NCI-H1105 treated with DMSO at 0.1 percent for 48 hours (cell line): ENCODE measurements at places on chromosomes 12 and 14.

GRCh38 chr12:113007166-113007565 lies 28.8 kb downstream of the OAS2 start:
- DNase-seq = no peak

DNA sequence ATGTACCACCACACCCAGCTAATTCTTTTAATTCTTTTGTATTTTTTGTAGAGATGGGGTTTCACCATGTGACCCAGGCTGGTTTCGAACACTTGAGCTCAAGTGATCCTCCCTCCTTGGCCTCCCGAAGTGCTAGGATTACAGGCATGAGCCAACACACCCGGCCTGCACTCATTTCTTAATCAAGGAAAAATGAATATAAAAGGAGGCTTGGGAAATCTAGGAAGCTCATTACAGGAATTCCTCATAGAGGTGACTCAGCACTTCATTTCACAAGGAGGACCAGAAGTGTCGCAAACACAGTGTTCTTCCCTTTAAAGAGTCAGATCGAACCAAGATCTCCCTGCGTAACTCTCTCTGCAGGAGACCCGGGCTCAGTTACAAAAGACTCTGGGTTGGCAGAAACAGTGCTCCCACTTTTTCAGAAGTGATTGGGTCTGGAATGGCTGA lies 30.3 kb downstream of the NFKBIA start:
- no peak for DNase-seq

GRCh38 chr12:98645572-98646067 lies 530 bp downstream of the APAF1 start:
- DNase-seq = no peak

- no peak for DNase-seq
These were observed 98.9 kb downstream of the GPHN start for GRCh38 chr14:66606826-66607225.

DNA sequence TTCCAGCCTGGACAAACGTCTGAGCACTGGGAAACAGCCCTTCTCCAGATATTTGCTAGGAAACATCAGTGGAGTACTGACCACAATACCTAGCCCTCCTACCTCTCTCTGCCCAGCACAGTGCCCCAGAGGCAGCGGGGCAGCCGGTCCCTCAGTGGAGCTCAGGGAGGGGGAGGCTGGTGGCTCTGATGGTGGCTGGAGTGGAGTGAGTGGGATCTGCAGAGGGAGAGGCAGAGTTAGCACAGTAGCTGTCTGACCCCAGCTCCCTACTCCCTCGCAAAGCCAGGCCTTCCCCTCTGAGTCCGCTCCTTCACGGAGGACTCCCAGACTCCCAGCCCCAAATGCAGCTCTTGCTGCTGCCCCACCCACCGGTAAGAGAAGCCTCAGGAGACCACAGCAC lies 30.0 kb downstream of the NCKAP5L start:
- no peak for DNase-seq

- DNase-seq = no peak
These were observed 154.8 kb downstream of the TMTC2 start for GRCh38 chr12:82841487-82841904.

DNA sequence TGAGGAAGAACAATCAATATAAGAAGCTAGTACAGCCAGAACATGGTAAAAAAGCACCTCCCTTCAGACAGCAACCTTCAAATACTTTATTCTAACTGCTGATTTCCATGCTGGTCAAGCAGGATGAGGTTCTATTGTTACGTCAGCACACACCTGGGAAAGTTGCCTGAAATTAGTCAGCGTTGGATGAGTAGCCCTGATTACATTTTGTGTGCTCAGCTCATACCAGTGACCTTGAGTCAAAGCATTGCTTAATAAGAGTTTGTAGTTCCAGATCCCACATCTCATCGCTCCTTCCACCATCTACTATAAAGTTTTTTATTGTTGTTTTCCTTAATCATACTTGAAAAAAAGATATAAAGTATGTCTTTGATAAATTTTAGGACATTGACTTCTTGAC lies 361.5 kb downstream of the EGLN3 start:
- no peak for DNase-seq

DNA sequence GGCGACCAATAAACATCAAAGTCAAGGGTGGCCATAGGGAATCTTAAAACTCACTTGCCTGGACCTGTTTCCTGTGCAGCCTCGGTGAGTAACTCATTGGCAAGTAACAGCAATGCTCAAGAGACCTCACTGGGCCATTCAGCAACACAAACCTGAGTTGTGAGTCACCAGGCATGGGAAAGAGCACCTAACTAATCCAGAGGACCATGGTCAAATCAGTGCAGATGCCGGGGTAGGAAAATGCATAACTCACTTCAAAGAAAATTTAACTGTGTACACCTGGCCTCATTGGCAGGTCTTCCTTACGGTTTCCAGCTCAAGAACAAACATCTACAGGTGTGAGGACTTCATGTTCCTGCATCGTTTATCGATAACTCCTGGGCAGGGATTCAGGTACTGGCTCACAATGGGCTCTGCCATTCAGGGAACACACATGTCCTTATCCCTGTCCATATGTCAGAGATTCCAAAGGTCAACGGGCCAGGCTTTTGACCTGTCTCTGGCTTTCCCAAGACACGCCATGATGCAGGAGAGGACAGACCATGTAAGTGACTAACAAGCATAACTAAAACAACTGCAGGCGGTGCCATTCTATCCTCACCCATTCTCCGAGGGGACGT lies 211.8 kb downstream of the ANO2 start:
- DNase-seq = no peak

GRCh38 chr12:64672925-64673409 lies 62.7 kb downstream of the RASSF3 start:
- DNase-seq = peak; percentile 34

DNA sequence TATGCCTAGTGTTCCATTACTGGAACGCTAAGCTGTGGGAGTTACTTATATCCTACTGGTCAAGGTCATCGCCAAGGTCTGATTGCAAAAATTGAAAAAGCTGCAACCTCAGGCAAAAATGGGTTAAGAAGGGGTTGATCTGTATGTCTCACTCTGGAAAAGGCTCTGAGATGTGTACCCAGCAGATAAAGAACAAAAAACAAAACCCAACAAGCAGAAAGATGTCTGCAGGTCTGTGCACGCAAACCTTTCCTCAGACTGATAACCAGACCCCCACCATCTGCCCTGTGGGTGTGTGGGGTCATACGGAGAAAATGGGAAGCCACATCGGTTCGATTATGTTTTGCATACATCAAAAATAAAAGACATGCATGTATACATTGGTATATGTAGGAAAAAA lies 56.4 kb downstream of the TESC start:
- no peak for DNase-seq

GRCh38 chr12:50132505-50133135 lies 20.6 kb downstream of the COX14 start:
- no peak for DNase-seq

GRCh38 chr14:105132921-105133654 lies 35.5 kb downstream of the JAG2 start:
- no peak for DNase-seq

DNA sequence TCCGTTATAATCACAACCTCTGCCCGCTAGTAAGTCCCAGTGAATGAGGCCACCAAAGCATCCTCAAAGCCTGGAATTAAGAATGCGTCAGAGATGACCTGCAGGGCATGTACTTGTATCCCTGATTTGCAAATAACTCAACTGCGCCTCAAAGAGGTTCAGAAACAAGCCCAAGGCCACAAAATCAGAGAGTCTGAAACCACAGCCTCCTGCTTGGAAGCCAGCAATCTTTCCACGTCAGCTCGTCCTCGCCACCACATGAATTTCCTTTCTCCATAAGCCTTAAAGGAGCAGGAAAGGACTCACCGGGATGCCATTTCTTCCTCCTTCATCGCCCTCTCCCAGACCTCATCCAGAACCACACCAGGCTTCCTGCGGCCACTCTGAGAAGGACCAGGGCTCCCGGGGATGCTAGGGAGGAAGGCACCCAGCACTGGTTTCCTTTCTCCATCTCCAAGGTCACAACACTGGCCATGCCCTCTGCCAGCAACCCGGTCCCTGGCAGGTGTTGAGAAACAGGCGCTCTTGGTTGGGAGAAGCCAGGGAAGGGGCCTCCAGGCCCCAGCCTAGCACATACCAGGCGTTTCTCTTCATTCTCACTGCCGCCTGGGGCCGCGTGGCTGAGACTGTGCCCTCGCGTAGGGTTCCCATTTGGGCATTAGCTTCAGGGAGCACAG lies 191.2 kb upstream of the DIO3 start:
- no peak for DNase-seq

DNA sequence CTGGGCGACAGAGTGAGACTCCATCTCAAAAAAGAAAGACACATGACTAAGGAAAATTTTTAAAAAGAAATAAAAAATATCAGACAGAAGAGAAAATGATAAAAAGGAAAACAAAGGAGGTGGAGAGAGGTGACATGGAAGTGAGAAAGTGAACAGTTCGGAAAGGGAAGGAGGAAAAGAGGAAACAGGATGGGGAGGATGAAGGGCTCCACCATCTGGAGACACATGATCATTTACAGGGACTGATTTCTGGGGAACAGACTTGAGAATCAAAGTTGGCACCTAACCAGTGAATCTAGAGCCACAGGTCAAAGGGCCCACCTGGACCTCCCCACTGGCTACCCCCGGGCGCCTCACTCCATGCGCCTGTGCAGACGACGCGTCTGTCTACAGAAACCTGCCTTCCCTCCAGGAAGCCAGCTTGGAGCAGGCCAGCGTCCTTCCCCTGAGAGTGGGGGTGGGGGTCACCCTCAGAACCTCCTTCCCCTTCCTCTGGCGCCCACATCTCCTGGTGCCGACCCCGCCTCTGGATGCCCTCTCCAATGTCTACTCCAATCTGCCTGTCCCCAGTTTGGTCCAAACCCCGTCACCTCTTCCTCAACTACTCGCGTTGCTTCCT lies 60.5 kb downstream of the AMN start:
- no peak for DNase-seq

DNA sequence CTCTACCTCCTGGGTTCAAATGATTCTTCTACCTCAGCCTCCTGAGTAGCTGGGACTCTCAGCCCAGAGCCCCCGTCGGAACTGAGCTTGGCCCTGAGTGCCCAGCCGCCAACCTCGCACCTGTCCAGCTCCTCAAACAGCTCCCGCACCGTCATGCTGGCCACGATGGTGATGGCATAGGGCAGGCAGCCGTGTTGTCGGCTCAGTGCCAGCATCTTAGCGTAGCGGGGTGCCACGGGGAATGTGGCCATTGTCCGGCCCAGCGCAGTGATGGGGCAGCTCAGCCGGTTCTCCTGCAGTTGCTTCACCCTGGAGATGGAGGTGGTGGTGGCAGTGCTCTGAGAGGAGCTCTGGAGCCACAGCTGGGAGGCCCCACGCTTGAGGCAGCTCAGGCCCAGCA lies 32.4 kb downstream of the DHX37 start:
- DNase-seq = no peak

- peak; percentile 82 for DNase-seq
These were observed 25.6 kb upstream of the MAP1LC3B2 start for GRCh38 chr12:116533343-116534251.

GRCh38 chr14:32044454-32044853 lies 32.6 kb upstream of the ARHGAP5 start:
- DNase-seq = peak; percentile 87

- DNase-seq = no peak
These were observed 28.0 kb upstream of the DAAM1 start for GRCh38 chr14:59160506-59160905.

- DNase-seq = no peak
These were observed 330.5 kb upstream of the LRIG3 start for GRCh38 chr12:59250766-59251165.

GRCh38 chr12:102625819-102626218 lies 145.5 kb upstream of the IGF1 start:
- no peak for DNase-seq

- DNase-seq = no peak
These were observed 1.8 kb downstream of the MARCHF9 start for GRCh38 chr12:57756406-57757341.

- DNase-seq = no peak
These were observed 125.4 kb downstream of the LLPH start for GRCh38 chr12:66004922-66005703.

DNA sequence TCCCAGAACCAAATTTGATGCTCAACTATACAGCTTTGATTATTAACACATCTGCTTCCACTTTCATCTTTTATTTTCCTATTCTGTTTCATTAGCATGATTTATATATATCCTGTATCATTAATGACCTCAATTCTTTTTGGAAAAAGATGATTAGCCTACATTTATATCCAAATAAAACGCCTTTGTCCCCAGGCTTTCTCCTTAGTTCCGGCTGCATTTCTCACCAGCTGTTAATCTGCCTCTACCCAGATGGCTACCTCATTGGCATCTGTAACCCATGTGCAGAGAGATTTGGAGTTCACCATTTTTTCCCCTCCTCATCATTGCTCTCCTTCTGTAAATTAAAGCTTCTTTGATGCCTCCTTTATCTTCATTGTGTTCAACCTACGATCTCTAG lies 336.8 kb upstream of the RGS6 start:
- DNase-seq = no peak

DNA sequence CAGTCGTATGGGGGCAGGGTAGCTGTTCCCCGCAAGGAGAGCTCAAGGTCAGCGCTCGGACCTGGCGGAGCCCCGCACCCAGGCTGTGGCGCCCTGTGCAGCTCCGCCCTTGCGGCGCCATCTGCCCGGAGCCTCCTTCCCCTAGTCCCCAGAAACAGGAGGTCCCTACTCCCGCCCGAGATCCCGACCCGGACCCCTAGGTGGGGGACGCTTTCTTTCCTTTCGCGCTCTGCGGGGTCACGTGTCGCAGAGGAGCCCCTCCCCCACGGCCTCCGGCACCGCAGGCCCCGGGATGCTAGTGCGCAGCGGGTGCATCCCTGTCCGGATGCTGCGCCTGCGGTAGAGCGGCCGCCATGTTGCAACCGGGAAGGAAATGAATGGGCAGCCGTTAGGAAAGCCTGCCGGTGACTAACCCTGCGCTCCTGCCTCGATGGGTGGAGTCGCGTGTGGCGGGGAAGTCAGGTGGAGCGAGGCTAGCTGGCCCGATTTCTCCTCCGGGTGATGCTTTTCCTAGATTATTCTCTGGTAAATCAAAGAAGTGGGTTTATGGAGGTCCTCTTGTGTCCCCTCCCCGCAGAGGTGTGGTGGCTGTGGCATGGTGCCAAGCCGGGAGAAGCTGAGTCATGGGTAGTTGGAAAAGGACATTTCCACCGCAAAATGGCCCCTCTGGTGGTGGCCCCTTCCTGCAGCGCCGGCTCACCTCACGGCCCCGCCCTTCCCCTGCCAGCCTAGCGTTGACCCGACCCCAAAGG lies 804 bp downstream of the GAPDH start:
- peak; percentile 60 for DNase-seq

DNA sequence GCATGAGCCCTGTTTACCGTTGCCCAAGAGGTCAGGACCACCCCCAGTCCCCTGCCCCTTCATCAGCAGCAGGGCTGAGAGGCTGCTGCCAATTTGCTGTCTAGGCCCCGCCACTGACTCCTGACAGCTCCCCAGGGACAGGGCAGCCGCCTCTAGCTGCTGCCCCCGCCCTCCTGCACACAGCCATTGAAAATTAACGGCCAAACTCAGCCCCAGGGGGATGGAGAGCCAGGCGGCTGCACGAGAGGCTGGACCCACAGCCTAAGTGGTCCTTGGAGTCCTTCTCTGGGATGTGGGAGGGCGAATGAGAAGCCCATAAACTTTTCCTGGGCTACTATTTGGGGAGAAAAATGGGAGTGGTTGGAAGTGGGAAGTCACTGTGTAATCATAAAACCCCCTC lies 4.6 kb downstream of the FOXN4 start:
- peak; percentile 6 for DNase-seq
